ENCODE measurements at places on chromosomes 3 and 15.

GRCh38 chr3:61699622-61700021 lies 138.3 kb downstream of the PTPRG start:
- DNase-seq, result no peak

- DNase-seq, result no peak
These were observed 113.5 kb downstream of the FNDC3B start for GRCh38 chr3:172152874-172153273.

DNA sequence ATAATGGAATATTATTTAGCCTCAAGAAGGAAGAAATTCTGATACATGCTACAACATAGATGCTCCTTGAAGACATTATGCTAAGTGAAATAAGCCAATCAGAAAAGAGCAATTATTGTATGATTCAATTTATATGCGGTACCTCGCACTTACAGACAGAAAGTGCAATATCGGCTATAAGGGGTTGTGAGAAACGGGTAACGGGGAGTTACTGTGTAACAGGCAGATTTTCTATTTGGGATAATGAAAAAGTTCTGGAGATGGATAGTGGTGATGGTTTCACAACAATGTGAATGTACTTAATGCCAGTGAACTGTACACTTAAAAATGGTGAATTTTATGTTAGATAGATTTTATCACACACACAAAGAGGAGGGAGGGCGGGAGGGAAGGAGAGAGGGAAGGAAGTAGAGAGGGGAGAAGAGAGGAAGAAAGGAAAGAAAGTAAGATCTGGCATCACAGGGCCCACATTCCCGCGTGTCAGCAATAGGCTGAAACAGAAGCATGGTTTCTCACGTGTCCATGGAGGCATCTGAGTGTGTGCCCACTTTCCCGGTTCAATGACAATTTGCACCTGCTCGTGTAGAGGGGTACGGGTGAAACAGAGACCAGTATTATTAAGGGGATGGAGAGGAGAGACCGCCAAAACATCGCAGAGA lies 700 bp upstream of the BLM start:
- DNase-seq, result no peak

DNA sequence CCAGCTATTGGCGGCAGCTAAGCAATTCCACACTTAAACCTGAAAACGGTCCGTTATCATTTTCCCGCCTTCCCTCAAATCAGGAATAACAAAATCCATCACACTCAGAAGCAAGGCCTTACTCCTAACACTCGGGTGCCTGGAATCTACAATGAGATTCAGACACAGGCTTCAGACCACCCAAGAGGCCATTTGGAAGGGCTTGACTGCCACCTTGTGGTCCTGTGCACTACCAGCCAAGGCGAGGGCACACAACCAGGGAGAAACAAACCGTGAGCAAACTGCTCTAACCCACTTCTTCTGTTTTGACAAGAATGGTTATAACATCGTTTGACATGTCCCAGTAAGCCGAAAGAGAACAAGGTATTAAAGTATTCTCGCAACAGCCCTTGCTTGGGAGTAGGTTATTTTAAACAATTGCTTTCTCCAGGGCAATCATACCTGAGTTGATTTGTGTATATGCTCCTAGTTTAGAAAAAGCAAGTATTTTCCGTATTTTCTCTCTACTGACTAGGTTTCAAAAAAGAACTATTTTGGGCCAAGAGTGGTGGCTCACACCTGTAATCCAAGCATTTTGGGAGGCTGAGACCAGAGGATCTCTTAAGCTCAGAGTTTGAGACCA lies 40.1 kb upstream of the TAFA4 start:
- DNase-seq, result peak; percentile 7

DNA sequence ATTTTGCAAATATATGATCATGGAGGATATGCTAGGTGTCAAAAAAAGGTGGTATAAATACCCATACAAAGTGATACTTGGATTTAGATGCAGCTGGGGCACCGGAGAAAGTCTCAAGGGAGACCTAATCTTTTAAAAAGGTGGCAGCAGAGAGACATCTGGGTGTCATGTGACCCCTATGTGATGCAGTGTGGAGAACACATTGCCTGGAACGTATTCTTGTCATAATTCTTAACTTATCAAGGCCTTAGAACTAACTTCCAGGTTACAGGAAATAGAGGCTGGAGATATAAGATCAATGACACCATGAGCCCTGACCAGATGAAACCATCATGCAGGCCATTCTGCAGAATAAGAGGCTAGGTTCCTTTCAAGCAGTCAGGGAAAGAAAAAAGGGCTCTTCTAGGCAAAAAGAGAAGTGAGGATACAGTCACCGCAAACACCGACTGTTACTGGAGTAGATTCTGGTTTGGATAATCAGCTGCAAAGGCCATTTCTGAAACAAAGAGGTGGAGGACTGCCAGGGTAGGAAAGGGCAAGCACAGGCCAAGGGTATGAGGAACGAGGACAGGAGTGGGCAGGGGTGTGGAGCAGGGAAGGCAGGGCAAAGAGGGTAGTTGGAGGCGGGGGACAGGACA lies 100.6 kb downstream of the OXNAD1 start:
- no peak for DNase-seq

DNA sequence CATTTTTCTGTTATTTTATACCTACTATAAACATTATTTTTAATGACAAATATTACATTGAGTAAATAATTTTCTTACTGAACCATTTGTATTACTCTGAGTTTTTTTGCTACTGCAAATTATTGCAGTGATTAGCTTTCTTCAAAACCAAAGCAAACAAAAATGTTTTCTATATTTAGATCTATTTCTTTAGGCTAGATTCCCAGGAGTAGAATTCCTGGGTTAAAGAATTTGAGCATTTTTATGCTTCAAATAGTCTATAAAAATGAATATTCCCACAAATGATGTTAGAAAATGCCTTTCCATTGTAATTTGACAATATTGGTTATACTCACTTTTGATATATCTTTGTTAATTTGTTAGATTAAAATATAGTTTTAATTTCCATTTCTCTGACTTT lies 76.8 kb downstream of the LEKR1 start:
- no peak for DNase-seq

DNA sequence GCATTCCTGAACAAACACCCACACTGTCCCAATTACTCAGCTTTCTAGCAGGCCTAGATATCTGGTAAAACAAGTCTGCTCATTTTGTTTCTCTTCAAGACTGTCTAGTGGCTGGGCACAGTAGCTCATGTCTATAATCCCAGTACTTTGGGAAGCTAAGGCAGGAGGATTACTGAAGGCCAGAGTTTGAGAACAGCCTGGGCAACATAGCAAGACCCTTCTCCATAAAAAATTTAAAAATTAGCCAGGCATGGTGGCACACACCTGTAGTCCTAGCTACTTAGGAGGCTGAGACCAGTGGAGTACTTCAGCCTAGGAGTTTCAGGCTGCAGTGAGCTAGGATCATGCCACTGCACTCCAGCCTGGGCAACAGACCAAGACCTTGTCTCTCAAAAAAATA lies 6.2 kb upstream of the PTPN23 start:
- no peak for DNase-seq

DNA sequence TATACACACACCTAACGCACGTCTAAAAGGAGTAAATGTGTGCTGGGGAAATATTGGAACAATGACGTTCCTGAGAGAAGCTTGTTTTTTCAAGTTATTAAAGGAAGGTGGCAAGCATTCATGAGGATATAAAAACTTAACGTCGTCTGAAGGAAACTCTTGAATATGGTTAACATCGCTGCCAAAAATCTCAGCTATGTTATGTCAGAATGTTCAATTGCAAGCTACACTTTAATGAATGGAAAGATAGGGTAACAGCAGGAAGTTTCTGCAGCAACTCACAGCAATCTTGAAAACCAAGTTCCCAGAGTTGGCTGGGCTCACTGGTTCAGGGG lies 54.3 kb upstream of the MEF2A start:
- no peak for DNase-seq

DNA sequence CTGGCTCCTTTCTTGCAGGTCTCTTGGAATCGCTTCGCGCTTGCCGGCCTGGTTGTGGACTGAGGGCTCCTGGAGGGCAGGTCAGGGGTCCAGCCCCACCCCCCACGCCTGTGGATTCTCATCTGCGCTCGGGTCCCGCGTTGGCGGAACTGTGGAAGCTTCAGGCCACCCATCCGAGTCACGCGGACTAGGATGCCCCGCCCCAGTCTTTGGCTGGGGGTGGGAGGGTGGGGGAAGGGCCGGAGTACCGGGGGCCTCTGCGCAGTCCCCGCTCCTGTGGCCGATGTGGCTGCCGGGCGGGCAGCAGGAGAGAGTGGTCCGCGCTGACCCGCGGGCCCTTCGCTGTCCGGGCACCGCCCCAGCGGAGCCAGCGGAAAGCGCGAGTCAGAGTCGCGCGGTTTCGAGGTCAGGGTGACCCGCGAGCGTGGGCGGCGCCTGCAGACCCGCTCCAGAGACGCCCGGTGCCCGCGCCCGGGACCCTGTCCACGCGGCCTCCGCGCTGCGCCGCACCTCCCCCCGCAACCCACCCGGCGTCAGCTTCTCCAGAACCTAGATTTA lies 114.2 kb downstream of the KLF13 start:
- DNase-seq, result no peak

DNA sequence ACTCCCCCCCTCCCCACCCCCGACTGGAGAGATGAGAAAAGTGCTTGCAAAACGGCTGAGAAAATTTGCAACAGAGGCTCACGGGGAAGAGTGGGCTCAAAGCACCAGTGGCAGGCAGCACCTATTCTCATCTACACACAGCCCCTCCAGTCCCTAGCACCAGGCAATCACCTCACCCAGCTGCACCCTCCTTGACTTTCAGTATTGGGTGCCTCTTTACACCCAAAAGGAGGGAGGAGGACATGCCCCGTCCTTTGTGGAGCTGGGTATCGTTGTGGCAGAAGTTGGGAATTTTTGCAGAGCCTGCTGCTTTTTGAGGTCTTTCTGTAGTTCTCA lies 182.8 kb upstream of the TOPAZ1 start:
- no peak for DNase-seq

DNA sequence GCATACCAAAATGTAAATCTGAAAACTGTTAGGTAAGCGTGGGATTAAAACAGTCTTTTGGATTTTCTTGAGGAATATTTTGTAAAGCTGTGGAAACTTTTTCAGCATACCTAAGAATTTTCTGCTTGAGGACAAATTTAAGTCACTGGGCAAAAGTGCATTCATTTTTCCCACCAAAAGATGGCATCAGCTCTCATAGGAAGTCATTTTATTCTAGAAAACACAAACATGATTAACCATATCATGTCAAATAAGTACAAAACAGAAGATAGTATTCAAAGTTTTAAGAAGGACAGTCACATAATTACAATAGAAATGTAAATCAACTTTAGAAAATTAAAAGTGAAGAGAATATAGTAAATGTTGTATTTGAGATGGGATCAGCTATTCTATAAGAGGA lies 63.5 kb downstream of the SLC49A4 start:
- DNase-seq, result no peak

GRCh38 chr15:62104401-62104800 lies 37.6 kb downstream of the C2CD4A start:
- no peak for DNase-seq

DNA sequence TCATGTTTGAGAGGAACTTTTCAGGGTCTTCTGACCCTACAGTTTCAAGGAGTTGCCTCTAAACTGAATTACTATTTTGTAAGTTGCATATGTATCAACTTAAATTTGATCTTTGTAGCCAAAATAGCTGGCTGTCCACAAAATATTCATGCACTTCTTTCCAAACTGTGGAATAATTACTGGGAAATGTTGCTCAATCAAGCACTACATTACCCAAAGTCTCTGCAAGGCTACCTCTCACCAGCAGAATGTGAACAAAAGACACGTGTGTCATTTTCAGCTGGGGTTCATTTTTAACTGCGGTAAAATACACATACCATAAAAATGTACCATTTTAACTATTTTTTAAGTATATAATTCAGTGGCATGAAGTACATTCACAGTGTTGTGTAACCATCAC lies 320.4 kb downstream of the CTNNB1 start:
- DNase-seq, result no peak

- no peak for DNase-seq
These were observed 84.1 kb downstream of the AGBL1 start for GRCh38 chr15:86163816-86164215.

GRCh38 chr3:45098310-45098709 lies 47.9 kb downstream of the CDCP1 start:
- DNase-seq, result no peak

DNA sequence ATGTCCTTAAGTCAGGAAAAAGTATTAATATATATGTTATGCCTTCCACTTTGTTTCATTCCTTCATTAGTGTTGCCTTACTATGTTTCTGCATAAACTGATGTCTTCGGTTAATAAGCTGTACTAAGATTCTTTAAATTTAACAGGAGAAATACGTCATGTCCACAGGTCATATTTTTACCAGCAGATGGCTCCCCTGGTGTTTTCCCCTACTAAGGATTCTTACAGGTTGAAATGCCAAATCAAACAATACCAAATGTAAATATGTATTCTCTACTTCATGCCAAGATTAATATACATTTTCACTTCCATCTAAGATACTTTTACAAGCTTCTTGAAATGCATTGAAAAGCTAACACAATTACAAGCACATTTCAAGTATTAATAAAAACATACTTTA lies 1602.1 kb downstream of the SI start:
- no peak for DNase-seq

DNA sequence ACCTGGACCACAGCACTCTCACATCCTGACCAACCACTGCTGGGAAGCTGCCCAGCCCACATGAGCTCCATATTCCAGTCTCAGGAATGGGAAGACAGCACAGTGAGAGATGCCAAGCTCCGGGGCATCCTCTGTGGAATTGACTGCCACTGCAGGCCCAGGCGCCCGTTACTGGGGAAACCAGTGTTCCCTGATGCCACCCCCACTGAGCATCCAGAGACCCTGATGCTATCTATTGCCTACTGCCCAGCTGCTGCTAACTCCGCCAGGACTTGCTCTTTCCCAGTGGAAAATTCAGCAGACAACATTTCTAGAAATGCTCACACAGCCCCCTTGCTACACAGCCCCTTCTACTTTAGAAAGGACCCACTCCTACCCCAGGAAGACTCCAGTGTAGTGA lies 57.6 kb downstream of the CYP19A1 start:
- no peak for DNase-seq

DNA sequence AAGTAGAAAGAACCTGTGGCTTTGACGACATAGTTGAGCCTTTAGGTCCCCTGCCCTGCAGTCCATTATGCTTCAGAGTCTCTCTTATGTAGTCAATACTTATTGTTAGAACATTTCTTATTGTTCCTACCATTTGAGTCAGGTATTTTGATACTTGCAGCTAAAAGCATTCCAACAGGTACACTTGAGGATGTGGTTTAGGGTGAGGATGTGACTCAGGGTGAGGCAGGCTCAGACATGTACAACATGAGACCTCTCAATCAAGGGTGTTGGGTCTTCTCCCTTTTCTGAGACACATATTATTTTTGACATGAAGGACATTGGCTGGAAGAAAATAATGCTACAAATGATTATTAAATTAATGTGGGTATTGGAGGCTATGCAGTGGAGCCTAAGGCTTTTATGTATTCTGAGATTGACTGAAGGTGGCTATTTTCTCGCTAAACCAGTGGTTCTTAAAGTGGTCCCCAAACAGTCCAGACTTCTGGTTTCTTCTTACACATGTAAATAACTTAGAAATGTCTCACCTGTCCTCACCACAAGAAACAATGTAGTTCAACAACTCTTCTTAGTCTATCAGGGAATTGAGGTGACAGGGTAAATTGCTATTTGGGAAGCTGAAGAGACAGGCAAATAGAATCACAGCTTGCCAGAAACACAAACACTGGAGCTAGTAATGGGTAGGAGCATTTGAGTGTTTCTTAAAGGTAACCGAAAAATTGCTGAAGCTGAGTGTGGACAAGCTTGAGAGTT lies 135.5 kb upstream of the ZPLD1 start:
- DNase-seq, result no peak

Data from GM12864 (cell line).